Erythroblast (primary cell): ENCODE measurements at places on chromosomes 1 and 21.

GRCh38 chr1:42963378-42964043 lies 4.8 kb upstream of the SLC2A1 start:
- DNase-seq: peak; percentile 97

DNA sequence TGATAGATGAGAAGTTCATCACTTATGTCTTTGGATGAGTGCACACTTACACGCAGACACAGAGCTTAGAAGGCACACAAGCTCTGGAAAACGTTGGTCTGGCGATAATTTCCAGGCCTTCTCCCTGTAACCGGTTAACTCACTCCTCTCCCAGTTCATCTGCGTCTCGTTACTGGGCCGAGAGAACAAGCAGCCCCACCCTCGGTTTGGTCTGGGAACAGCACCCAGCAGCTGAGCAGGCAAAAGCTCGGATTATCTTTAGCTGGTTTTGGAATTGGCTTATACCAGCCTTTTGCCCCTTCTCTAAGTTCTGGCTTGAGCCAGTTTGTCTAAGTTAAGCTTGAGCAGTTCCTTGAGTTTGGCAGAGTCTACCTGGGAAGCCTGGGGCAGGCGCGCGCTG lies 27.3 kb upstream of the COL6A1 start:
- no peak for DNase-seq

- DNase-seq: peak; percentile 32
Observed at GRCh38 chr1:186046437-186047211, 312.4 kb downstream of the HMCN1 start.

- no peak for DNase-seq
Observed at GRCh38 chr1:77064246-77064645, 155.0 kb downstream of the PIGK start.

- DNase-seq: no peak
Observed at GRCh38 chr1:37169743-37170275, 135.5 kb upstream of the GRIK3 start.

DNA sequence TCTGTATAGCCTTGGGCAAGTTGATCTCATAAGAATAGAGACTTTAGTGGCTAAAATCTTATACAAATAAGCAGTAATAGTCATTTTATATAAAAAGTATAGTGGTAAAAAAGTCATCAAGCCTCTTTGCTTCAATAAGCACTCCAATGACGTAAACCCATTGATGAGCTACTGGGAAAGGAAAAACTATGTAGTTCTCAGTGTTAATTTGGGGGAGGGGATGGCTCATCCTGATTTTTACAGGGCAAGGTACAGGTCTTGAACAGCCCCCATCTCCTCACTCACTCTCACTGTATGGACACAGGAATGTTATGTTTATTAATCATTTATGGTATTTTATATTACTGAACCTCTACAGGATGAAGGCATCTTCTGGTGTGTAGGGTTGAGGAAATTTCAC lies 38.1 kb upstream of the CD55 start:
- DNase-seq: no peak

GRCh38 chr1:87810166-87810565 lies 481.5 kb downstream of the LMO4 start:
- no peak for DNase-seq

- DNase-seq: no peak
Observed at GRCh38 chr1:54928327-54928726, 41.3 kb upstream of the DHCR24 start.

DNA sequence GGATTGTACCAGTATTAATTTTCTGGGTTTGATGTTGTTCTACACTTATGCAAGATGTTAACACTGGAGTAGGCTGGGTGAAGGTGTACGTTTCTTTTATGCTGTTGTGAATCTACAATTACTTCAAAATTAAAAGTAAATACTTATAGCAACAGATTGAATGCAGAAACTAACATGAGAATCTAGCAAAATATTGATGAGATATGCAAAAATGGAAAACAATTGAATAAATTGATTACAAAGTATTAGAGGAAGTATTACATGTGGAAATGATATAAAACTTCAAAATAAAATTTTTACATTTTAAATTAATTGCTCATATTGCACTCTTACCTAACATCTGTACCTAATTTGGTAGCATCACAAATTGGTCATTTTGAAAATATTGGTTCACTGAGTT lies 5.7 kb upstream of the SPRR3 start:
- DNase-seq: no peak

DNA sequence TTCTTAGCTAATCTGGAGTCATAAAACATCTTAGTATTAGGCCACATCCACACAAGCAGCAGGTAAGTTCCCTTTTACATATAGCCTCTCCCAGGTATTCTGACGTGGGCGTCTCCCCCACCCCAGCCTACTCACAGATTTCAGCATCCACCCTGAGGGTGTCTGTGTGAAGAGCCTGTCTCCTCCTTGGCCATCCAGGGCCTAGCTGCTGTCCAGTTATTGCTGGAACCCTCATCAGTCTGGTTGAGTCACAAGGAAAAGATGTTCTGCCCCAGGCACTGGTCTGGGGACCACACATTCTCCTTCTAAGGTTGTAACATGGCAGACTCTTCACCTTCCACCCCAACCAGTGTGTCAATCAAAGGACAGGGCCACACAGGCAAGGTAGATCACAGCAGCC lies 57.6 kb downstream of the ETS2 start:
- no peak for DNase-seq

- DNase-seq: peak; percentile 31
Observed at GRCh38 chr1:117821774-117822482, 107.5 kb downstream of the GDAP2 start.
